Activated CD8-positive, alpha-beta memory T cell treated with anti-CD3 and anti-CD28 coated beads for 4 hours (primary cell): ENCODE measurements at places on chromosomes 11 and 22.

DNA sequence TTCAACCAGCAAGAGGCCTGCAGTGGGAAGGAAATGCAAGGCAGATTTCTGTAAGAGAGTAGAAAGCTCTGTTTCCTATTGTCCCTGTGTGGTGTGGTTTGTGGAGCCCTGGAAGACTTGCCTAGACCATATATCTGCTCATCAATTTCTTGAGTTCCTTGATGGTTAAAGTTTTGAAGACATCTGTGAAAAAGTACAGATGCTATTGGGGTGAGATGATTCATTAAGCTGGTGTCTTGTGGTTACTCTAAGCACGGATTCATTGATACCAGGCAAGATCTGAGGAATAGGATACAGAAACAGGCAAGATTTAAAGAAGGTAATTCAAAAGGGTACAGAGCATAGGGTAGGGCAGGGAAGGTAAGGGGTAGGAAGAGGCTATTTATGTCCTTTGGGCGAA is 275.8 kb upstream of the SESN3 start:
- no peak for DNase-seq

- DNase-seq, result no peak
Observed at GRCh38 chr22:29270475-29271271, 2.6 kb downstream of the EWSR1 start.

DNA sequence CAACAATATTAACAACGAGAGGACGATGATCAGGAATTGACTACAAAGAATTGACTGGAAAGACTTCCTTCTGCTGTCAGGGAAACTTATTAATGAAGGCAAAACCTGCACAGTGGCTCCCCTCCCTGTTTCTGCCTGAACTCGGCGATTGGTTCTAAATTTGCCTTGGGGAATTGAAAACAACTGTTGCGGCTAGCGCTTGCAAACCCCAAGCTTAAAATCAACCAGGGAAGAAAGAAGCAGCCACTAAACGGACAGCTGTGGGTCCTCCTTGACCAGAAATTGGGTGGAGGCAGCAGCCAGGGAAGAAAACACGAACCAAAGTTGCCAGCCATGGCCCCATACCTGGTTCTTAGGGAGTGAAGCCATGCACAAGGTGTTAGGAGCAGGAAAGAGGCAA is 383.5 kb upstream of the CADM1 start:
- no peak for DNase-seq

- DNase-seq, result no peak
Observed at GRCh38 chr22:32546496-32546895, 71.9 kb downstream of the FBXO7 start.

GRCh38 chr11:14565845-14566244 is 45.7 kb upstream of the PSMA1 start:
- DNase-seq, result no peak

DNA sequence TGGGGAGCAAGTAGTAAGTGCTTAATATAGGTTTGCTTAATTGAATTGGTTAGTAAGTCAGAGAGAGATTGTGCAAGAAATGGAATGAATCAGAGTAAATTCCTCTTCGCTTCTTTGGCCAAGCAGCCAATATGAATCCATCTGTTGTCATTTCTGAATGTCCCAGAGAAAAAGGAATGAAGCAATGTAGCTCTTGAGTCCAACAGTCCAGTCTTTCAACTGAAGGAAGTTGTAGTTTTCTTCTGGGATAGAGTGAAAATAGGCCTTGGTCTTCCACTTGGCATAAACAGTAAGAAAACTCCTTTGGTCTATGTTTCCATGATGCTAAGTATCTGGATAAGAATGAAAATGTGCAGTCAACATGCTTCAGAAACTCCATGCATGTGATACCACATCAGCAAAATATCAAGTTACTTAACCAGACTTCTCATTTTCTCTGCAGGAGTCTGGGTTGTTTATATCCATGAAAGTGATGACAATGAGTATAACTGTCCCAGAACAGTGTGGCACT is 1.8 kb upstream of the FIBIN start:
- no peak for DNase-seq

DNA sequence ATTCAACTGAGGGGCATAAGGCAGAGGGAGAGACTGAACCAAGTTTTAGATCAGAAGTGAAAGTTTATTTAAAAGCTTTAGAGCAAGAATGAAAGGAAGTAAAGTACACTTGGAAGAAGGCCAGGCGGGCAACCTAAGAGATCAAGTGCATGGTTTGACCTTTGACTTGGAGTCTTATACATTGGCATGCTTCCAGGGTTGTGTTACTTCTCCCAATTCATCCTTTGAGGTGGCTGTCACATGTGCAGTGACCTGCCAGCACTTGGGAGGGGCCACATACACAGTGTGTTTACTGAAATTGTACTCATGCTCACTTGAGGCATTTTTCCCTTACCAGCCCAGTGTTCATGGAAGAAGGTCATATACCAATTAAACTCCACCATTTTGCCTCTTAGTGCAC is 30.4 kb downstream of the CYP2R1 start:
- DNase-seq, result no peak

DNA sequence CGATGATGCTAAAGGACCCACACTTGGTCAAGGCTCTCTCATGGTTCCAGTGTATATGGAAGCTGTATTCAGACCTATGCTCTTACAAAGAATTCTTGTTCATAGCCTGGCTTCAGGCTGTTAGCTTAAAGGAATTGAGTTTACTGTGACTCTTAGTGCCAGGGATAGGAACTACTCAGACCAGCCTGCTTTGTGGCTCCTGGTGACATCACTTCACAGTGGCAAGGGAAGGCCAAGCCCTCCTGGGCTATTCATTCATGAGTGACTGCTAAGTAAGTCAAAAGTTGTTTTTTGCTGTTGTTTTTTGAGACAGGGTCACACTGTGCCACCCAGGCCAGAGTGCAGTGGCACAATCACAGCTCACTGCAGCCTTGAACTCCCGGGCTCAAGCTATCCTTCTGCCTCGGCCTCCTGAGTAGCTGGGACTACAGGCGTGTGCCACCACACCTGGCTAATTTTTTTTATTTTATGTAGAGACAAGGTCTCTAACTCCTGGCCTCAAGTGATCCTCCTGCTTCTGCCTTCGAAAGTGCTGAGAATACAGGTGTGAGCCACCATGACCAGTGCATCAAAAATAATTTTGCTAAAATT is 9.6 kb downstream of the ART5 start:
- DNase-seq, result no peak
